Erythroblast (primary cell): ENCODE measurements at places on chromosomes 6 and 20.
A peak's percentile ranks its signal among the peaks of the same experiment; 100 is the strongest.

- no peak for DNase-seq
These were observed 19.6 kb downstream of the NT5E start for GRCh38 chr6:85469276-85470022.

- DNase-seq: no peak
These were observed 163.8 kb downstream of the HIVEP2 start for GRCh38 chr6:142781129-142781528.

DNA sequence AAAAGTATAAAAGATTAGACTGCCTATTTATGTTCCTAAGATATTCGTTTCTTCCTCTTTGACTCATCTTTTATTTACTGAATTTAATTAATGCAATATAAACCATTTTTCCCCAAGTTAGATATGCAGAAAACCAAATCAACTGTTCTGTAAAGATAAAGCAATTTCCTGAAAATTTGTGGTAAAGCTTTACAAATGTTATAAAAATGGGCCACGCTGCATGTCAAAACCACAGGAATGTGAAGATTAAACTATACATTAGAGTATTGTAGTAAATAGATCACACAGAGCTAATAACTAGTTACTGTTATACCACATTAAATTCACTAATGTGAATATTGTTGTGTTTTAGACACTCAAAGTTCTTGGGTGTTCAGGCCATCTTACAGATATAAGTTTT is 83.4 kb downstream of the OPN5 start:
- DNase-seq: no peak

- no peak for DNase-seq
These were observed 224.3 kb downstream of the MAFB start for GRCh38 chr20:40464731-40465208.

- DNase-seq: no peak
These were observed 6.9 kb upstream of the C20orf203 start for GRCh38 chr20:32680544-32681174.

DNA sequence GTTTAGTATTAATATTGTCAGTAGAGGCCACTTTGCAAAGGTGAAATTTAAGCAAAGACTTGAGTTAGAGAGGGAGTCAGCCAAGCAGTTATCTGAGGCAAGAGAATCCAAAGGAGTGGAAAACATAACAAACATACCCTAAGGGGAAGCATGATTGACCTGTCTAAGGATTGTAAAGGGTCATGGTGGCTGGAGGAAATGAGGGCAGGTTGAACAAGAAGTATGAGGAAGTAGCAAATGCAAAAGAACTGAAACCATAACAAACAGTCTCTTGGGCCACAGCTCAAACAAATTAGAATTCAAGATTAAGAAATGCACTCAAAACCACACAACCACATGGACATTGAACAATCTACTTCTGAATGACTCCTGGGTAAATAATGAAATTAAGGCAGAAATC is 103.2 kb downstream of the FBXO5 start:
- no peak for DNase-seq

DNA sequence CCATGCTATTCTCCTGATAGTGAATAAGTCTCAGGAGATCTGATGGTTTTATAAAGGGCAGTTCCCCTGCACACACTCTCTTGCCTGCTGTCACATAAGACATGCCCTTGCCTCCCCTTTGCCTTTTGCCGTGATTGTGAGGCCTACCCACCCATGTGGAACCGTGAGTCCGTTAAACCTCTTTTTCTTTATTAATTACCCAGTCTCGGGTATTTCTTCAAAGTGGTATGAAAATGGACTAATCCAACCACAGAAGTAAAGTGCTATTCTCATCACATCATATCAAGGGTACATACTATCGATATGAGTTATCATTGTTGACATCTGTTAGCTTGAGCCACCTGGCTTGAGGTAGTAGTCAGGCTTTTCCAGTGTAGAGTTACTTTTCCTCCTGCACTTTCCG is 2.3 kb downstream of the MANBAL start:
- no peak for DNase-seq

- peak; percentile 90 for DNase-seq
These were observed at the start of the genes PCED1A and VPS16 for GRCh38 chr20:2840138-2840966. Gene PCED1A (minus strand): TSS chr20:2840655. CDS start chr20:2839912, 743 bp downstream. Gene VPS16 (plus strand): TSS chr20:2840745. CDS start chr20:2840775, 30 bp downstream.

DNA sequence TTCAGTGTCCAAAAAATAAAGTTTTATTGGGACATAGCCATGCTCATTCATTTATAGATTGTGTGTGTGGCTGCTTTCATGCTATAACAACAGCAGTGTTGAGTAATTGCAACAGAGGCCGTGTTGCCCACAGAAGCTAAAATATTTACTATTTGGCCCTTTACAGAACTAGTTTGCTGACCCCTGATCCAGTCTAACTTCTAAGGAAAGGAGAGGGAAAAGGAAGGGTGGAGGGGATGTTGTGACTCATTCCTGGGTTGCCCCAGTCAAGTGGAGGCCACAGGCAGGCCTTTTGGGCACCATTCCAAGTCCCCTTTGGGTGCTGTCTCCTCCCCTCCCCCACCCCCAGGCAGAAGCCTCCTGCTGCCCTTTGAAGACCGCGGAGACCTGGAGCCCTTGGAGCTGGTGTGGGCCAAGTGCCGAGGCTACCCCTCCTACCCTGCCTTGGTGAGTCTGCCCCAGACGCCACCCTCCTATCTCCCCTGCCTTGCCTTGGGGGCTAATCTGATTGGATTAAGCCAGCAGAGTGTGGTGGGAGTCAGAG is 28.4 kb downstream of the BRPF3 start:
- DNase-seq: peak; percentile 83

- DNase-seq: no peak
These were observed 17.5 kb upstream of the SAMD3 start for GRCh38 chr6:130240232-130240631.

DNA sequence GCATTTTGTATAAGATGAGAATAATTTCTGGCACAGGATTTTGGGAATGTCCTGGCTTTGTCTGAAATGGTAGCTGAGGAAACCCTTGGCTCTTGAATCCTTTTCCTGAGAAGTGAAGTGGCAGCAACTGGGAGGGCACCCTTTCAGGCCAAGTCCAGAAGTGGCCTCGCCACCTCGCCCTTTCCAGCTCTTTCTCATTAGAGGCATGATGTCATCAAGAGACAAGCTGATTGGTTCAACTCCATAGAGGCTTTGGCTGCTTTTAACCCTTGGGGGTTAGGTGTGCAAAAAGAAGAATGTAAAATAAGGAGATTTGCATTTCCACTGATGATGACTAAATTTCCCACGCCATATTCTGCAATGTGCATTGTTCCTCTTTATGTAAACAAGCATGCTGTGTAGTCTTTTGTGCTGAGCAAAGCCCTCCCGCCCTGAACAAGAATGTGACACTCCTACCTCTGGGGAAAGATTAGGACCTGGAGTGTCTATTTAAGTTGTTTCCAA is 116.5 kb downstream of the TCP11 start:
- DNase-seq: peak; percentile 64

- DNase-seq: no peak
These were observed 58.4 kb downstream of the SYTL3 start for GRCh38 chr6:158708239-158708638.

DNA sequence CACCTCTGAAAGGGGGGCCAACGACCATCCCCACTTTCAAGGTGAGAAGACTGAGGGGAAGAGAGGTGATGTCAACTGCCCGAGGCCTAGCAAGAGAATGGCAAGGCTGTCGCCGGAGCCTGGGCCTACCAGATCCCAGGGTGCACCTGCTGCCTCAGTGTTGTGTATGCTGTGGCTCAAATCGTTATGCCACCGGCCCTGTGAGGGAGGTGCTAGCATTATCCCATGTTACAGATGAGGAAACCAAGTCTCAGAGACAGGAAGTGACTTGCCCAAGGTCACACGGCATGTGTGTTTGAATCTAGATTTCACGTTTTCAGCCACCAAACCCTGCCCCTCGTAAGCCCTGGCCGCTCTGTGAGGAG is 152.5 kb downstream of the CEBPB start:
- no peak for DNase-seq

GRCh38 chr20:48930878-48931277 is 9.4 kb downstream of the ARFGEF2 start:
- peak; percentile 9 for DNase-seq

DNA sequence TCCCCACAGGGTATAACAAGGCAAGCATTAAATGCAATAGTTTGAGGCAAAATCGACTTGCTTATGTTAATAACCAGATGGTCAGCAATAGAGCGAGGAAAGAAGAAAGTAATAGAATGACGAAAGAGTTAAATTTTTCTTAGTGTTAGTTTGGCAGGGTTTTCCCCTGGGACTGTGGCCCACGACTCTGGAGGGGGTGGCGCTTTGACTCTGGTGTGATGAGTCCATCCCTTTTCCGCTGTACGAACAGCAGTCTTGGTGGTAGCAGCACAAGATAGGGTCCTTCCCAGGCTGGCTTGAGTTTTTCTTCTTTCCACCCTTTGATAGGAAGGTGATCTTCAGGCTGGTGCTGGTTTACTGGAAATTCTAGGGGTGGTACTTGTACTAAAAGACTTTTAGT is 69.2 kb upstream of the GMDS start:
- DNase-seq: no peak

- DNase-seq: no peak
These were observed 4.6 kb downstream of the IRF4 start for GRCh38 chr6:396126-396520.

- DNase-seq: no peak
These were observed 419 bp upstream of the SNHG17 start for GRCh38 chr20:38435555-38435939.

DNA sequence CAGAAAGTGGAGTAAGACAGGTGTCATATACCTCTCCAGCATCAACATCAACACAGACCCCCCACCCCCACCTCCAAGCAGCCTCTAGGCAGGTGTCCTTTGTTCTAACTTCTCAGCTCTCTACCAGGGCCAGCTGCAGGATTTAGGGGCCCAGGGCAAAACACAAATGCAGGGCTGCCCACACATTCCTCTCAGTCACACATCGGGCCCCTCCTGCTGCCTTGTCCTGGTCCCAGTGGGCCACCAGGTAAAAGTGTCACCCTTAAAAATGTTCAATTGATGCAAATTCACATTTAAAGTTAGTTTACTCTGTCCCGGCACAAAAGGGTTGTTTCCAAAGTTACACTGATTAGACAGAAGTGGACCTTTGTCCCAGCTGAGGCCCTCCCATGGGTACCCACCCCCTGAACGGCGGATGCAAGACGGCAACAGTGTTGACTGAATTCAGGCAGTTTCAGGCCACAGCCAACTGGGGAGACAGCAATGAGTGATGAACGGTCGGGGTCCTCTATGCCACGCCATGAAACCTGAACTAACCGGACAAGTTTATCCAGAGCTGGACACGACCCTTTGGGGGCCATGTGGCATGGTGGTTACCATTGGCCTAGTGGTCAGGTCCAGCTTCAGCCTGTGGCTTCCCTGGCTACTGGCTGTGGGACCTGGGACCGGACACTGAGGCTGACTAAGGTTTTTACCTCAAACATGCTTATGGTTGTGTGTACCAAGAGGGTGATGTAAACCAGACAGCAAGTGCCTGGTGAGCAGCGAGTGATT is 52.2 kb upstream of the UNC93A start:
- DNase-seq: no peak

DNA sequence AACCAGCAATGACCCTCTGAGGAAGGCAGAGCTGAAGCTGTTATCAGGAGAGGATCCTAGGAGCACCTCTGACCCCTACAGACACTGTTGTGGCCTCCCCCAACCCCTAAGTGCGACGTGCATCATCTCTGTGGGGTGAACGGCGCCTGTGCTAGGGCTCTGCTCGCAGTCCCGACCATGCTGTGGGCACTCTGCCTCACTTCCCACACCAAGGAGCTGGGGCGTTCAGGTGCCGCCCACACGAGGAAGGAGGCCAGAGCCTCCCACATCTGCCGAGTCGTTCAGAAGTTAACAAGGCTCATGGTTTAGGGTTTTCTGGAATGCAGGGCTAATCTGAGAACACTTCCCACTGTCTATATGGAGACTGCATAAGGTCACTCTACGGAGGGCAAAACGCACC is 62.1 kb downstream of the GINS1 start:
- no peak for DNase-seq
